ENCODE measurements at places on chromosomes 11 and 22.

DNA sequence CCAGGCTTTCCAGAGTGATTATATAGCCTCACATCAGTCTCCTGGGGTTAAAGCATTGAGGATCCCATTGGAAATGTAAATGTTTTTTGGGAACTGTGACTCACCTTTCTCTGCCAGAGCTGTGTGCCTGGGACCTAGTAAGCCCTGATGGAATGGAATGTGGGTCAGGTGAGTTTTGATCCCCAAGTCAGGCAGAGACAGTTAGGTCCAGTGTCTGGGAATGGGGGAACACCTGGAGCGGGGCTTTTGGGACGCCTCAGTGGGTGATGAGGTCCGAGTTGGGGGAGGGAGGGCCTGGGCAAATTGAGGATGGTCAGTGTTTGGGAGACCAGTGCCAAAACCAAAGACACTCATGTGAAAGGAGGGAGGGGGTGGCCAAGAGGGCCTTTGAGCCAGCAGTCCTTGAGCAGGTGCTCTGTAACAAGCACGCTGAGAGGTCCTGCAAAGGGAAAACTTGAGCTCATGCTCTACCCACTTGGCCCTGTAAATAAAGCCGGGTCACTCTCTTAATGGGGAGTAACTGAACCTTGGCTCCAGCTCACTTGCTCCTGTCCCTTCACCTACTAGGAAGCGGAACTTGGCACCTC, 104.7 kb downstream of the NAV2 start:
- peak; percentile 82 for DNase-seq

DNA sequence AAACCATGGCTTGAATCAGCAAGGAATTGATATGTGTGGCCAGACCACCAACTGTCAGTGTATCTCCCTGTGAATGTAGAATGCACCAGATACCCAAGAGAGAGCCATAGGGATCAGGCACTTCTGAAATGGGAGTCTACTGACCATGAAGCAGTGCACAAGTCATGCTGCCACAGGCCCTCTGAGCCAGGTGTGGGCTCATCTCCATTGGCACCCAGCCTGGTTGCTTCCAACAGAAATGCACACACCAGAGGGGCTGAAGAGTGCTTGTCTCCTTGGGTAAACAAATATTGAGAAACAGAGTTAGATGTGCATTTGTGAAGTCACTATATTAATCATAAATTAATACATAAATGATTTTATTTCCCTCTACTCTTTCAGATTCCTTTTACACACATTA, 28.4 kb upstream of the PANX1 start:
- DNase-seq: no peak

- no peak for DNase-seq
These were observed 645 bp downstream of the RTCB start for GRCh38 chr22:32411402-32411801.

GRCh38 chr11:74824285-74824982, 75.8 kb downstream of the RNF169 start:
- DNase-seq: no peak

DNA sequence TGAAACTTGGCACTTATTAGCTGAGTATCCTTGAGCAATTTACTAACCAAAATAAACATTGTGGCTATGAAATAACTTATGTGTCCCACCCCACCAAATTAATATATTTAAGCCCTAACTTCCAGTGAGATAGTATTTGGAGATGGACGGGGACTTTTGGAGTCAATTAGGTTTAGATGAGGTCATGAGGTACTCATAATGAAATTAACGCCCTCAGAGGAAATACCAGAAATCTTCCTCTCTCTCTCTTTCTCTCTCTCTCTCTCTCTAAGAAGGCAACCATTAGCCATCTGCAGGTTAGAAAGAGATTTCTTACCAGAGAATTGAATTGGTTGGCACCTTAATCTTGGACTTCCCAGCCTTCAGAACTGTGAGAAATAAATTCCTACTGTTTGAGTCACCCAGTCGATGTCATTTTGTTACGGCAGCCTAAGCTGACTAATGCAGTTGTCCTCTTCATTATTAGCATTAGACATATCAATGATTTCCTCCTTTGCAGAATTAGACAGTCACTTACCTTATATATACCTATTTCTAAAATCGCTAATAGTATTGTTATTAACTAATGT, 1284.0 kb downstream of the FAM181B start:
- DNase-seq: no peak

DNA sequence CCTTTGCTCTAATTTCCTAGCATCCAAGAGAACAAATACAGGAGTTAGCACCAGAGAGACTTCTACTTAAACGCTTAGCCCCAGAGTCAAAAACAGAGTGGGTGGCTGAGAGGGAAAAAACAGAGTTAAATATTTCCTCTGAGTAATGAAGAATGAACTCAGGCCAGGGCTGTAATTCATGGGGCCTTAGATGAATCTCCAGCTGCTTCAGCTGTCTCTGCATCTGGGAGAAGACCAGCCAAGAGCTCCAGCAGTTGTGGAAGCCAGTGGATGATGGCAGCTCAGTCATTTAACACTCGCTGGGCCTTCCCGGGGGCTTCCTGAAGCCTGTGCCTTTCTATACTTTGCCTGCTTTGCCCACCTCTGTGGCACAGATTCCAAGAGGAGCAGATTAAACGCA, 5.7 kb upstream of the ADAMTS15 start:
- DNase-seq: no peak

- DNase-seq: no peak
These were observed 39.1 kb upstream of the POU2AF2 start for GRCh38 chr11:111206472-111206871.

DNA sequence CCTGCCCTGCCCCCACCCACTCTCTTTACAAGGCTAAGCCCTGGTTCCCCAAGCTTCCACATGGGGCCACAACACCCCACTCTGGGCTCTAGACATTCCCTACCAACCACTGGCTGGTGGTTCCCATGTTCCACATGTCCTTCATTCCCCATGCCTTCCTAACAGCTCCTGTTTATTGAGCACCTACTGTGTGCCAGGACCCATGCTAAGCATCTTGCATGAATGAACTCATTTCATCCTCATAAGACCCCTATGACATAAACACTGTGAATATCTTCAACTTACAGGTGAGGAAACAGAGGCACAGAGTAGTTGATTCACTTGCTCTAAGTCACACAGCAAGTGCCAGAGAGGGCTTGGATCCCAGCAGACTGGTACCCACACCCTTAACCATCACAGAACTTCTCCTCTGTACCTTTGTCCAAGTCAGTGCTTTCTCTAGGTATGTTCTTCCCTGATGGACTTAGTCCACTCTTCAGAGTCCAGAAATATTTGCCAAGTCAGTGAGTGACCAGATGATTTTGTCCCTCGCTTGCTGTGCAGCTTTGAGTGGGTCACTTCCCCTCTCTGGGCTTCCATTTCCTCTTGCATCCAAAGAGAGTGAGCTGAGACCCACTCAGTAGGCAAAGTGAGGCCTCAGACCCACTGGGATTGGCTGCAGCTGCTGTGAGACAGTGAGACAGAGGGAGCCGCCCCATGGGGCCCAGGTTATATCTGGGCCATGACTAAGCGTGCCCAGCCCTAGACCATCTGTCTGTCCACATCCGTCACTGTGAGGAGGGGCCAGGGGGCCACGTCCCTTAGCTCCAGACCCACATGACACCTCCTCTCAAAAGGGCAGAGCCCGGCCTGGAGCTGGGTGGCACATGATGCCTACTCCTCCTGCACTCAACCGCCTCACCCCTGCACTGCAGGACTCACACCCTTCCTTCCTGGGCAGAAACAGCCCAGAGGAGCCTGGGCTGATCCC, 132.4 kb downstream of the MN1 start:
- DNase-seq: peak; percentile 48

- DNase-seq: no peak
These were observed 18.5 kb downstream of the MYH9 start for GRCh38 chr22:36369004-36369921.

DNA sequence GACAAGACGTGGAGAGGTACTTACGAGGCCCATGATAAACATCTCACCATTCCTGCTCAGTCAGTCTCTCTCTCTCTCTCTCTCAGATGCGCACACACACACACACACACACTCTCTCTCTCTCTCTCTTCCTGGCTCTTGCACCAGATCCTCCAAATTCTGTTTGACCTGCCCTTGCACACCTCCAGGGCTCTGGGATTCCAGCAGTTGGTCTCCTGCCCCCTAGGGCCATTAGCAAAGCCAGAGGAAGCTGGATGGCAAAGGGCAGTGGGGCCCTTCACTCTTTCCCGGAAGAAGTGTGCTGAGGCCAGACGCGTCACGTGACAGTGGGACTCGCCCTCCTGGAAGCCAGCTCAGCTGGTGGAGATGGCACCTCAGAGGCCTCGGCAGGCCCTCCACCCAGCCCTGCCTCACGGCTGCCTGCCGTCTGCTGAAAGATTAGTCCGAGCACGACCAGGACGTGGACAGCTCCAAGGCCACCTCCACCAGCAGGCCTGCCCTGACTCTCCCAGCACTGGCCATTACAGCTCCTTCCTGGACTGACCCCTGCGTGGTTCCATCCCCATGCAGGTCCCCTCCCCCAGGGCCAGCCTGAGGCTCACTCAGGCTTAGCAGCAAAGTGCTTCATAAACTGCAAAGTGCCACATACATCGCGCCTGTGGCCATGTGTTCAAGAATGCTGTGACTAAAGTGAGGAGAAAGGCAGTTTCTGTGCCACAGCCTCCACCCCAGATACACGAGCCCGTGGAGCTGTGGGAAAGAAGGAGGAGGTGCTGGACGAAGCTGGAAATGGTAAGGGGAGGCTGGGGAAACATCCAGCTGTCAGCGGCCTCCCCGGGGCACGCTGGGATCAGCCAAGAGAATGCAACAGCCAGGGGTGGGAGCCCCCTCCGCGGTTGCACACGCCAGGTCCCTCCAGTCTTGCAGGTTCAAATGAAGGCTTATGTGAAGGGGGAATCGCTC, 3.7 kb downstream of the PDGFB start:
- no peak for DNase-seq

- DNase-seq: no peak
These were observed 28.4 kb upstream of the TSPAN18 start for GRCh38 chr11:44698252-44698912.

- no peak for DNase-seq
These were observed 29.3 kb upstream of the CSNK1E start for GRCh38 chr22:38346506-38346905.

- peak; percentile 72 for DNase-seq
These were observed 739 bp upstream of the C1QTNF5 start for GRCh38 chr11:119341222-119342022.

GRCh38 chr11:122044086-122044485, 71.9 kb downstream of the BLID start:
- no peak for DNase-seq

DNA sequence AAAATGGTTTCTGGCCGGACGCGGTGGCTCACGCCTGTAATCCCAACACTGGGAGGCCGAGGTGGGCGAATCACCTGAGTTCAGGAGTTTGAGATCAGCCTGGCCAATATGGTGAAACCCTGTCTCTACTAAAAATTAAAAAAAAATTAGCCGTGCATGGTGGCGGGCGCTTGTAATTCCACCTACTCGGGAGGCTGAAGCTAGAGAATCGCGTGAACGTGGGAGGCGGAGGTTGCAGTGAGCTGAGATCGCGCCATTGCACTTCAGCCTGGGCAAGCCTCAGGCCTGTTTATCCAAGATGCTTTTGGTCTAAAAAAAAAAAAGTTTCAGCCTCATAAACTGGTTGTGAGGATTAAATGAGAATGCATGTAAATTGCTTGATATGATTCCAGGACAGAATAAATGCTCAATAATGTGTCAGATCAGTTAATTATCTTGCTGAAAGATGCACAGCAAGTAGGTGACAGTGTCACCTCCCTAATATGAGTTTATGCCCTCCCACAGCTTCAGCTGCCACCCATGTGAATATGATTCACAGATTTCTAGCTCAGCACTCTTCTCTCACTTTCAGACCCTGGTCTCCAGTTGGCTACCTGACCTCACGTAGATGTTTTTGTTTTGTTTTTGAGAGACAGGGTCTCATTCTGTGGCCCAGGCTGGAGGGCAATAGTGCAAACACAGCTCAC, 1.1 kb upstream of the ALG8 start:
- no peak for DNase-seq

DNA sequence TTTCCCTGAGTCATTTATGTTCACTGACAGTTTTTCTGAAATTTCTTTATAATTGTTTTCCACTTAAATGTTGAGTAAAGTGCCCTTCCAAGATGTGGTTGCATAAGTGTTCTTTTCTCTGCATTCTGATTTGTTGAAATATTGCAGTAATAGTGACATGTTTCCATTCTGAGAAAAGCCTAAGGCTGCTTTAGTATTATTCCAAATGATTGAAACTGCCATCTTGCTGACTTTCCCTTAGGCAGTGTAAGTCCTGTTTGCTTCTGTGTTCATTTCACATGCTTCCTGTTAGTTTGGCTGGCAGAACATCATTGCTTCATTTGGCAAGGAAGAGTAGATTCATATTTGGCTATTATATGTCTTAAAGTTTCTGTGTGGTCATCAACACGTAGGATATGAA, 146.5 kb downstream of the ELP4 start:
- no peak for DNase-seq

DNA sequence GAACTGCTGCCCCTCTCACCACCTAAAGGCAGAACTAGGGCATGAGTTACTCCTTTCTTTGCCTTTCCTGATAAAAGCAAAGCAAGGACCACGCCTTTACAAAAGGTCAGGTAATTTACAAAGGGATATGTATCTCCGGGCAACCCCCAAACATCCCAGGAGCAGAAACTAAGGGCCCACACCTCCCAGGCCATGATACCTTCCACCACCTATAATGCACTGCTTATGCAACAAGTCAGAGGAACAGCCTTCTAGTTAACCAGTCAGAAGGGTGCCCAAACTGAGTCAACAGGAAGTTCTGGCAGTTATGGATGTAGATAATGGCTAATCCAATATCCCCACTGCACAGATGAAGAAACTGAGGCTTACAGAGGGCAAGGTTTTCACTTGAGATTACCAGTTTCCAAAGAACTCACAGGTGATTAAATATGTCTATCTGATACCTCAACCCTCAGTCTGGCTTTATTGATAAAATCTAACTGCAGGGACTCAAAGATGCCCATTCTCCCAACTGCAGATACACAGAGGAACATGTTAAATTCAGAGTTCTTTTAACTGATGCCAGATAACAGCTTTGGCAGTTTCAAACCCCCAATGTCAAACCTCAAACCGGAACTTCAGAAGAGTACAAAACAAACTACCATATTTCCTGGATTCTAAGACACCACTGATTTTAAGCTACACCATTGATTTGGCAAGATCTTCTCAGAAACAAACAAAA, 16.8 kb upstream of the CASTOR1 start:
- DNase-seq: no peak

DNA sequence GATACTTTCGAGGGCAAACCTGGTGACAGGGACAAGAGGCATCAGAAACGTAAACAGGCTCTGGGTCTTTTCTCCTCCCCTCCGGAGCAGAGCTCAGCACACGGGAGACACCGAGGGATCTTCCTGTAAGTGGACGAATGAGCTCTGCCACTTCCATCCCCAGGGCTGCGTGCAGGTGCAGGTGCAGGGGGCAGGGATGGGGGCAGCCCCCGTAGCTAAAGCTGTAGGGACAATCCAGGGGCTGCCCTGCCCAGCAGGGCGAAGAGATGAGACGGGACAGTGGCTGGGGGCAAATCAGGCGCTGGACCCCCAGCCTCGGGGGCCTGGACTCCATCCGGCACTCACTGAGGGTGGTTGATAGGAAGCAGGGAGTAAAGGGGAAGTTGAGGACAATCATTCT, 505.4 kb downstream of the BRD1 start:
- no peak for DNase-seq

All from H9 (cell line).